ENCODE measurements at places on chromosomes 7 and 10. TPM values are rescaled to one million over a fixed set of nuclear protein-coding genes. Genes with fewer than 3 reads are reported as not detected.

GRCh38 chr10:126924915-126925300 is 19.7 kb downstream of the DOCK1 start:
- peak; percentile 76 for DNase-seq

DNA sequence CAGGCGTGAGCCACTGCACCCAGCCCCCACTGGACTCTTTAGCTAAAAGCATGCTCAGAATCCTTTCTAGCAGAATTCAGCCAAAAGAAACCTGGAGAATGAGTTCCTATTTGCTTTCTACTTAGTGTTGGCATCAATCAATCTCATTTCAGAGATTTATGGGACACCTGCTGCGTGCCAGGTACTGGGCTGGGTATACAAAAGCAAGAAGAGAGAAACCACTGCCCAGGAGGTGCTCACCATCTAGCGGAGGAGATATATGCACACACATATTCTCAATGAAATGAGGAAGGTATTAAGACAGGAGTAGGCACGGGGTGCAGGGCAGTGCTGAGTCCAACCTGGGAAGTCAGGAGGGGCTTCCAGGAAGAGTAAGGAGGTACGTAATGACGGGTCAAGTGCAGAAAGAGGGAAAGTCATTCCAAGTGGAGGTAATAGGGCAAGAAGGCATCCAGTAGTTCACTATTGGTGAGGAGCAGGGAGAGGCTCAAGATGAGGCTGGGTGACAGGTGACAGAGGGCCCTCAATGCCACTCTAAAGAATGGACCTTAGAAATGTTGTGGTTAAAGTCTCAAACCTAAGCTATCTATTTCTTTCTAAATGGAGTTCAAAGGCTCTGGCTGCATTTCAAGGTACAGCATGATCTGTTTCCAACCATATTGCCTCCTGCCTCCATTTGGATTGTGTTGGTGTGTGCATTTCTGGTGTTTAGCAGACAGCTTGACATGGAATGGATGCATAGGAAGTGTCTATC is 22.1 kb downstream of the ABLIM1 start:
- no peak for DNase-seq

The PRKAR2B gene
- total RNA-seq = 3.2 TPM

GRCh38 chr7:140004672-140005071 is 58.1 kb downstream of the PARP12 start:
- DNase-seq = no peak

The TAC1 gene
- not detected for total RNA-seq

GRCh38 chr10:31939797-31940708 is 11.4 kb upstream of the ARHGAP12 start:
- peak; percentile 67 for DNase-seq

- DNase-seq = no peak
Measured at GRCh38 chr7:139340808-139341057, 404 bp upstream of the FMC1 start.

The CNTNAP2 gene
- total RNA-seq = not detected

DNA sequence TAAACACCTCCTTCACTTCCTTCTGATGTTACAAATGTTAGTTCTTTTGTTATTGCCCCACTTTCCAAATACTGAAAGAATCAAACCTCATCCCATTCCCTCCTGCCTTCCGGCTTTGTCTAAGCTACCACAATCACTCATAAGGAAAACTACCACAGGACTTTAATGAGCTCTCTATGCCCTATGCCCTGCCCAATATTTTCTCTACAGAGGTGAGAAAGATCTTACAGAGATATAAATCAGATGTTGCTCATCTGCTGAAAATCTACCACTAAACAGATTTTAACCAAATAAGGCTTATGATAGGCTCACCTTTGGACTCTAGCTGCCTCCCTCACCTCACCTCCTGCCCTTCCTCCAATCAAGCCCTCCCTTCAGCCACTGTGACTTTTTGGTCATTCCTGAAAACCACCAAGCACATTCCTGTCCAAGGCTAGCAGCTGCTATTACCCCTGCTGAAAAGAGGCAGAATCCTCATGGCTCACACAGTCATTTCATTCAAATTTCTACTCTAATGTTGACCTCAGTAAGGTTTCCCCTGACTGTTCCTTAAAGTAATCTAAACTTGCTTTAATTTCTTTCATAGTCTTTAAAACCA is 7.7 kb downstream of the ZNF33B start:
- DNase-seq = no peak

The CCDC201 gene
- total RNA-seq = not detected

DNA sequence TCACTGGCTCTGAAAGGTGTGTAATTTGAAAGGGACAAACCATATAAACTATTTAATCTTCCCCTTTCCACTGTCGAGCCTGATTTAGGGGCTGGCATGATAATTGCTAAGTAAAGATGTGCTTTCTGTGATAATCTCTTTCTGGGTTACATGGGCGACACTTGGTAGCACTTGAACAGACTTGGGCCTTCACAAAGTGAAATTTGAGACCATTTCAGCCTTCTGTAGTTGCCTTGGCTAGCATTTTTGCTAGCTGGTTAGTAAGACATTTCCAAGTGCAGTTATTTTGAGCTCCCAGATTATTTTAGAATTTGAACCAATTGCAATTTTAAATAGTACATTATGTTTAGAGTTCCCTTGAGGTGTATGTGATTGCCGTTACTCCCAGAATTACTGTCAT is 432.7 kb upstream of the GALNT17 start:
- DNase-seq = no peak

The POLR2J2 gene
- 0.43 TPM for total RNA-seq

- DNase-seq = no peak
Measured at GRCh38 chr7:4472728-4473127, 209.4 kb upstream of the FOXK1 start.

DNA sequence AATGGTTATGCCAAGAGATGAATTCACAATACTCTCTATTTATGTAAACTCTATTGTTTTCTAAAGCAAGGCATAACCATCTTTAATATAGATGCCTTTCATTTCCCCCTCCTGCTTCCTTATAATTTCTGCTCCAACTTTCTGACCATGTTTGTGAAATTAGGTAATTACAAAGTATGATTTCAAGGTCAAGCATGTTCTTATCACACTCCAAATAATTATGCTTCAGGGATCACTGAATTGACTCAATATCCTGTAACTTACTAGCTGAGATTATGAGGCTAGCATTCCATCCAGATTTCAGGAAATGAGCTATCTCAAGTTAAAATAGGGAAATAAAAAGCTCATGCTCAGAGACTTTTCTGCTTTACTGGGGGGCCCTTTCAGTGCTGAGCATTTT is 655.9 kb upstream of the IGFBP3 start:
- peak; percentile 58 for DNase-seq

- DNase-seq = no peak
Measured at GRCh38 chr7:119472408-119473038, 800.5 kb upstream of the KCND2 start.

The TMEM184A gene
- not detected for total RNA-seq

The GPR15LG gene
- total RNA-seq = not detected

DNA sequence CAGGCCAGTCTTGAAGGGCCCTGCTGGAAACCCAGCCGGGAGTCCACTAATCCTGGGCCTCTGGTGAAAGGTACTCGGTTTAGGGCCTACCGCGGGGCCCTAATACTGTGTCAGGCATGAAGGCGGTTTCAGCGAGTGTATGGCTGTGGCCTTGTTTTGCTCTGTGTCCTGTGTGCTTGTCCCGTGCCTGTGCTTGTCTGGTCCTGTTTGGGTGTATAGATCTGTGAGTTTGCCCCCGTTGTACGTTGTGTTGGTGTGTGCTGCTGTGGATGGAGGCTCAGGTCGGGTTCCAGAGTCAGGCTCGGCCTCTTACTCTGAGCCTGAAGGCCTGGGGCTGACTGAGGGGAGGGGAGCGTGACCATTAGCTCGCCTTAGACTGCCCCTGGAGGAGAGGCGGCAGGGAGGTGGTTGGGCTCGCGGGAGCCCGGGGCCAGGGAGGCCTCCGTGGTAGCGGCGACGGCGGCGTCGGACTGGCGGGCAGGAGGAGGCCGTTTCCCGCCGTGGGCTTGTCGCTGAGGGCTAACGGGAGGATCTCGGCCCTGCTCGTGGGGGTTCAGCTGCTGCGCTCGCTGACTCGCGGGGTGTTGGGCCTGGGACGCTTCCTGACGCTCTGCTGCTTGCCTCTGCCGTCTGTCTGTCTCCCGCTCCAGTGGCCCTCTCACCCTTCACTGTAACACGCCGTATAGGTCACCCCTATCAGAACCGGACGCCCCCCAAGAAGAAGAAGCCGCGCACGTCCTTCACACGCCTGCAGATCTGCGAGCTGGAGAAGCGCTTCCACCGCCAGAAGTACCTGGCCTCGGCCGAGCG is 2.6 kb downstream of the TLX1 start:
- no peak for DNase-seq

The PRKCQ gene
- total RNA-seq = not detected

DNA sequence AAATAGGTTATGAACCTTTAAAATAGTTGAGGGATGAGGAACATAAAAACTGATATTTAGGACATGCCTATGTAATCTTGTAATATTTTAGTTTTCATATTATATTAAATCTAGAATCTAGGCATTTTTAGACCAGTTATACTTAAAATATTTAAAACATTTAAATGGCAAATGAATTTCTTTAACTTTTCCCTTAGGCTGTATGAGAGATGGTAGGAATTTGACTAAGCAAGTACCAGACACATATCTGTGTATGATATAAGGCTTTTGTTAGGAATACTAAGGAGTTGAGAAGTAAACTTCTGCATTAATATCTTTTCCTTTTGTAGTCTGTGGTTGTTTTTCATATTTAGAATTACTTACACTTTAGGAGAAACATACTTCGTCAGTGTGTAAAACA is 25.1 kb downstream of the SEPTIN7 start:
- DNase-seq = no peak

The LMOD2 gene
- not detected for total RNA-seq

GRCh38 chr7:82805527-82805960 is 357.1 kb downstream of the PCLO start:
- DNase-seq = peak; percentile 91

The HOXA3 gene
- 2.1 TPM for total RNA-seq

GRCh38 chr10:2831509-2831908 is 235.8 kb upstream of the PFKP start:
- DNase-seq = no peak

DNA sequence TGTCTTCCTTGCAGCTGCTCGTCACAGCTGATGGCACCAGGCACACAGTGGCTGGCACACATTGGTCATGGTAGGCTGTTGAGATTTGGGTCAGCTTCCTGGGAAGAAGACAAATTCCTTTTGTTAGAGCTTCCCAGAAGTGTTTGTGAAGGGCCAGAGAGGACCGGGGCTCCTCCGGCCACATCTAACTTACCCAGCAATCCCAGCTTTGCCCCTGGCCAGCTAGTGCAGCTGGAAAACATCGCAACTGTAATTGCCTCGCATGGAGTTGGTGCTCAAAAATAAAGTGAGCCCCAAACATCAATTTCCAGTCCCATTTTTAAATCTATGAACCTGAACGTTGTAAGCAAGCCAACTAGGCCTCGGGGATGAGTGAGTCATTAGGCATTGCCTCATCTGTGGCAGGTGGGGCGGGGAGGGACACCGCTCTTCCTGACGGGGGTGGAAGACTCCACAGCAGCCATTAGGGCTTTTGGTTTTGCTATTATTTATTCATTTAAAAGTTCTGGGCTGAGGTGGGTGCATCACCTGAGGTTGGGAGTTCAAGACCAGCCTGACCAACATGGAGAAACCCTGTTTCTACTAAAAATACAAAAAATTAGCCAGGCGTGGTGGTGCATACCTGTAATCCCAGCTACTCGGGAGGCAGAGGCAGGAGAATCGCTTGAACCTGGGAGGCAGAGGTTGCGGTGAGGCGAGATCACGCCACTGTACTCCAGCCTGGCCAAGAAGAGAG is 12.4 kb downstream of the CPA5 start:
- peak; percentile 84 for DNase-seq

The TRIM50 gene
- total RNA-seq = not detected
